ENCODE measurements at places on chromosomes 12 and 14.
A peak's percentile ranks its signal among the peaks of the same experiment; 100 is the strongest.

DNA sequence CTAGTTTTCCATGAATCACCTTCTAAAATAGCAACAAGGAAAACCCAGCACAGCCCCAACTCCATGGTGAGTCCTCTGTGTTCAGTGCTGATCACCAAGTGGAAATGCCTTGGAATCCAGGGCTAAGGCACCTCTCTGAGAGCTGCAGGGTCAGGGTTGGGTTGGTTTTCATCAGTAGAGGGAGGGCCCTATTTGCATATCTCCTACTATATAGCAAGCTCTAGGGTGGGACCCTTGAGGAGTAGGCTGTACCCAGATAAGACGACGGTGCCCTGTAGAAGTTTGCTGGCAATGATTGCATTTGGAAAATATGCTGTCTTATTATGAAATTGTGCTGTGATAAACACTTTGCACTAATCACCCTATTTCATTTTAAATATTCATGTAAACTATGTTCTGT lies 1011.8 kb downstream of the TMEM121 start:
- DNase-seq = peak; percentile 17

DNA sequence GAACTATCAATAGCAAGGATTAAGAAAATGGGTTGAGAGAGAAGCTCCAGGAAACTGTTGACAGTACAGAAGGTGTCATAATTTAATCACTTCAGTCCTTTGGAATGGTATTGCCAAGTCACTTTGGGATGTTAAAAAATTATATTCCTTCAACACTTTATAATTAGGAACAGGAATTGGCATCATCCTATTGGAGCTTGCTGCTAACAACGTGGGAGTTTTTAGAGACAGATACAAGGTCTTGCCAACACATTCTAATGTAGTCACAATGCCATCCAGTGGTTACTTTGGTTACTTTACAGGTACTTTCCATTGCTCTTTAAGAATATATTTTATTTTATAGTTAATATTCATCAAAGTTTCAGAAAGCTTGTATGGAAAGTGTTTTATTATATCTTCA lies 310.1 kb downstream of the SYT1 start:
- DNase-seq = peak; percentile 4

- peak; percentile 51 for DNase-seq
Observed at GRCh38 chr14:71319666-71320065, 412.4 kb downstream of the PCNX1 start.

DNA sequence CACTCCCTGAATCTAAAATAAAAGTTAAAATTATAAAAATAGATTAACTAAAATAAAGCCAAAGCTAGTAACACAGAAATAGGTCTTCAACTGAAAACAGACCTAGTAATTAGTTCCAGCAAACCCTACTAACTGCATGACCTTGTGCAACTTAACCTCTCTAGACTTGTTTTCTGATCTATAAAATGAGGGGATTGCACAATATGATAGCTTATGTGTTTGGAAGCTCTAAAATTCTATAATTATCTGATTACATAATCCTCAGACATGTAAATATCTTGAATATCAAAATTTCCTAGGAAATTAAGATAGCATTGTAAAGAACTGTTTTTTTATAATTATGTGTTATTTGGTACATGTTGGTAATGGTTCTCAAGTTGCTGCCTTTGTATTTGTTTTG lies 144.1 kb upstream of the GRIP1 start:
- no peak for DNase-seq

GRCh38 chr14:24132061-24132685 lies 1.7 kb downstream of the FITM1 start:
- no peak for DNase-seq

DNA sequence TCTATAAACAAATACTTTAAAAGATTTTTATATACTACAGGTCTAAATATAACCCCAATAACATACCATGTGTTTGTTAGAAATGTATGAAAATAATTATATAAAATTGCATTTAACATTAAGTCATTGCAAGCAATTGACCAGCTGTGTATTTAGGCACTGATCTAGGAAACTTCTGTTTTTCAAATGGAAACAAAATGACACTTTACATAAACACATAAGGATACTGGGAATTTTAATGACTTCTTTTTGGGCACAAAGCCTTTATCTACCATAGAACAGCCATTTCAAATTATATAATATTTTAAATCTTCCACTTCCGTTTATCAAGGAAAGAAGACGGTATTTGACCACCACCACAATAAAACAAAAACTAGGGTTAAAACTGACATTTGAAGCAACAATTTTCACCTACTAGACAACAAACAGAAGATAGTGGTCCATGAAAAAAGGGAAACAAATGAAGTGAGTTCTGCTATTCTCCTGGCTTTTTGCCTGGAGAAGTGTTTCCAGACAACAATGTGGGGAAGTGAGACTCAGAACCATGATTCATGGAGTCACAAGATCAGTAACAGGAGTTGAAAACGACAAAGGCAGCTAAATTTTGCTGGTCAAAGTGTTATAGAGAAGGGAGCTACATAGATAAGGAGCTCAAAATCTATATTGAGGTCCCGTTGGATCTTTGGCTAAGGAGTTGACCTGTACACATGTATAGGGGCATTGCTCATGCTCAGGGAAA lies 475.1 kb downstream of the TRHDE start:
- DNase-seq = no peak

- no peak for DNase-seq
Observed at GRCh38 chr12:65891219-65891618, 66.9 kb downstream of the HMGA2 start.

DNA sequence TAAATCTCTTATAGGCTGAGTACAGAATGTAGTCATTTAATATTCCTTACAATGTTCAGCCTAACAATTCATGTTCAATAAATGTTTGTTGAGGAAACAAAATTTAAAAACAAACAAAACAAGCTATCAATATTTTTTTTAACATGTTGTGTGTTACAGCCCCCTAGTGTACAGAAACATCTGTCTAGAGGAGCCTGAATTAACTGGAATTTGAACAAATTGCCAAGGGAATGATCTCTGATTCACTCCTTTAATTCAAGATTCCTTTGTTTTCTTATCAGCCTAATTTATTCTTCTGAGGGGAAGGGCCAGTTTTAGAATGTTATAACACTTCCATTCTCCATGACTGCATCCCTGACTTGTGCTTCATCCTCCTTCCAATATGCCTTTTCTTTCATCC lies 127.2 kb downstream of the CMAS start:
- no peak for DNase-seq

- no peak for DNase-seq
Observed at GRCh38 chr12:89383235-89384049, 31.1 kb upstream of the DUSP6 start.

GRCh38 chr14:90424075-90424474 lies 27.2 kb downstream of the CALM1 start:
- no peak for DNase-seq

- peak; percentile 58 for DNase-seq
Observed at GRCh38 chr12:27009881-27010301, 4.3 kb downstream of the TM7SF3 start.

GRCh38 chr14:75837151-75837787 lies 144.5 kb downstream of the TGFB3 start:
- no peak for DNase-seq

DNA sequence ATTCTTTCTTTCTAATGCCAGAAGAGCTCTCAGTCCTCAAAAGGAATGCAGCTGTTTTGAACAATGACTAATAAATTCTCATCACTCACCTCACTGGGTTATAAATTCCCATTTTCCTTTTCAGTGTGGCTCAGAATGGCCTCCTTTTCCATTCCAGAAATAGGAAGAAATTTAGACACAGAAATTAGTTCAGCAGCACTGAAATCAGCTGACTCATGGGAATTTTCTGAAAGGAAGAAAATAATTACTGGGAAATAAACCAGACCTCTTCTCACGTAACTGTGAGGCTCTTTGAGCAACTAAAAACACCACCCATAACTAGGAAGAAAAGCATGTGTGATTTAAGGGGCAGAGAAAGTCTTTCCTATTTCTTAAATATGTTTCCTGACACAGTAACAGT lies 23.8 kb downstream of the CD163 start:
- no peak for DNase-seq

DNA sequence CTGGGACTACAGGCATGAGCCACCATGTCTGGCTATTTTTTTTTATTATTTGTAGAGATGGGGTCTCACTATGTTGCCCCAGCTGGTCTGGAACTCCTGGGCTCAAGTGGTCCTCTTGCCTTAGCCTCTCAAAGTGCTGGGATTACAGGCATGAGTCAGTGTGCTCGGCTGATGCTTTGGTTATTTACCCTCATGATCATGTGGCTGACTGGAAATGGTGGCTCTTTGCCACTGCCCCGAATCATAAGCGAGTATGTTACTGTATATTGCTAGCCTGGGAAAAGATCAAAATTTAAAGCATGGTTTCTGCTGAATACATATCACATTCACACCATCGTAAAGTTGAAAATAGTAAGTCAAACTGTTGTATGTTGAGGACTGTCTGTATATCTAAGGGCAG lies 101.1 kb downstream of the RGS6 start:
- DNase-seq = no peak

DNA sequence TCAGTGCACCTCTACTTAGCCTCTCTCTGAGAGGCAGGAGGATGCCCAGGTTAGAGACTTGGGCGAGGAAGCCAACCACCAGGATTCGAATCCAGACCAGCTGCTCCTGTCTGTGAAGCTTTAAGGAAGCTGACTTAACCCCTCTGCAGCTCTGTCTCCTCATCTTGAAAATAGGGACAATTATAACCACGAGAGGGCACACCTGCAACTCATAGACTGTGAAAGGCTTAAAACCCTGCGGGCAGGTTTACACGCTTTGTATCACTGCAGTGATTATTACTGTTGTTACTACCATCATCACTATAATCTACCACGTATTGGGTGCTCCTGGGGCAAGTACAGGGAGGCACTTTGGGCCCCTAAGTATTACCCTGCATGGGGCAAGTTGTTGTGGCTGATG lies 379.8 kb downstream of the VRK1 start:
- DNase-seq = peak; percentile 21

- no peak for DNase-seq
Observed at GRCh38 chr12:14928931-14929330, 9.4 kb downstream of the ERP27 start.

DNA sequence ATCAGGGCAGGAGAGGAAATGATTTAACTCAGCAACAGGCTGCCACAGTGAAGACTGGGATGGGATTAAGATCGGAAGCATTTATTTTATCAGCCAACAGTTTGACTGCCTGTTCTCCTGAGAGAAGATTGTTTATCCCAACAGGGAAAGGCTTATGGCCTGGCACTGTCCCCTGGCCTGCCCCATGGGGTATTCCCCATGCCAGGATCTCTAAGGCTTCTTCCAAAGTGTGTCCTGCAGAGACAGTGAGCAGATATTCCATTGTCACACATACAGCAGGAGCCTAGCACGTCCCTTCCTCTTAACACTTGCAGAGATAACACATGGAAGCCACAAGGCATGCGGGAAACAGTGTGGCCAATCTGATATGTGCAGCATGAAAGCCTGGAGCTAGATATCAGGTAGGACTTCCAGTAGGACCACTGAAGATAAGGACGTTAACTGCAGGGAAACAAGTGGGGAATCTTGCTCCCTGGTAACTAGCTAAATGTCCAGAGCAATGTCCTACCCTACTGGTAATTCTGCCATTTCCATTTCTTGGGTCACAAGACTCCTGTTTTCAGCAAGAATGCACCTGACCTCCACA lies 48.2 kb downstream of the IQSEC3 start:
- DNase-seq = no peak

GRCh38 chr12:130920723-130921381 lies 32.9 kb upstream of the ADGRD1 start:
- no peak for DNase-seq

GRCh38 chr12:39835517-39836489 lies 216.2 kb upstream of the ABCD2 start:
- no peak for DNase-seq

GRCh38 chr14:30045720-30046119 lies 118.1 kb upstream of the PRKD1 start:
- DNase-seq = no peak

DNA sequence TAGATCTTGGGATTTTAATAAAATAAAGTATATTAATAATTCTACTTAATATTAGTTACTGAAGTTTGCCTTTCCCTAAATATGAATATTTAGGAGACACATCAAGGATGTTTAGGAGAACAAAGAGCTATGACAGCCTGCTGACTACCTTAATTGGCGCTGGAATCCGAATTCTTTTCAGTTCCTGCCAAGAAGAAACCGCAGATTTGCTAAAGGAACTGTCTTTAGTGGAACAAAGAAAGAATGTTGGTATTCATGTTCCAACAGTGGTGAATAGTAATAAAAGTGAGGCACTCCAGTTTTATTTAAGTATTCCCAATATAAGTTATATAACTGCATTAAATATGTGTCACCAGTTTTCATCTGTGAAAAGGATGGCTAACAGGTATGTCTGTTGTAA lies 54.5 kb downstream of the MIS18BP1 start:
- no peak for DNase-seq

DNA sequence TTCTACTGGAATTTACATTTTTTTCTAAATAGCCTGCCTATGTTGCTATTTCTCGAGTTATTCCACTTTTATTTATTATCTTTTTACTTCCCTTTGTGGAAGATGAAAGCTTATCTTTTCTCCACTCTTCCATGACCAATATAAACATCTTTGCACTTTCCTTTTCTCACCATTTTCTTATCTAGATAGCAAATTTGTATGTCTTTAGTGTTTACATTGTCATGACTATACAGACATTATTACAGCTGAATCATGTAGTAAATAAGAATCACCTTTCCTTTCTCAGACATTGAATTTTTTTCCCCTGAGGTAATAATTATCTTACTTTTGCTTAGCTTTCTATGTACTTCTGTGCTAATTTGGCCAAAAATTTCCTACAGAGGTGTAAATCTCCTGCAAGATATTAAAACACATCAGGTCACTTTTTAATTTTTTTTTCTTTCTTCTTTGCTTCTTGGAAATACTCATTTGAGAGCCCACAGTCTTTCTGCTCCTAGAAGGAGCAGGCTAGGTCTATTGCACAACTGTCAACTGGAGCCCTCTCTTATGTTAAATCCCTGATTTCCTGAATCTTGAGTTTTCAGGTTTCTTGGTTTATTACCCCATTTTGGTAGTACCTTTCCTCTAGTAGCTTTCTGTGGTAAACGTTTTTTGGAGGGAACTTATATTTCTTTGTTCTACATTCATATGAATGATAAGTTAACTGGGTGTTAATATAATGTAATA lies 109.0 kb upstream of the ATP2B1 start:
- no peak for DNase-seq

- no peak for DNase-seq
Observed at GRCh38 chr14:104598910-104599273, 5.7 kb downstream of the TMEM179 start.

- DNase-seq = no peak
Observed at GRCh38 chr14:31465111-31465510, 7.8 kb upstream of the DTD2 start.

DNA sequence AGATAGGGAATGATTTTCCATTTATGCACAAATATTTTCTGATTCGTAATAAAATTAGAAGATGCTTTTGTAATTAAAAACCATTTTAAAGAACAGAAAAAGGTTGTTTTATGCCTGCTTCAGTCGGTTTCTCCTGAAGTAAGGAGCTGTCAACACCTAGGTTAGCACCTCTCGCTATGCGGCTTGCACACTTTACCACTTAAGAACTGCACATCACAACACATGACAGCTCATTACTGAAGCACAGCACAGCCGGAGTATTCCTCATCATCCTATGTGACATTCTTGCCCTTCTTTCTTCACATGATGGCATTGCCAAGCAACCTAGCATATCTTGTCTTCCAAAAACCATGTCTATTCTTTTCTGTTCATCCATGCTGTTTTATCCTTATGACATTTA lies 5.4 kb upstream of the WIF1 start:
- DNase-seq = no peak
